ENCODE measurements at places on chromosomes 11 and 22.

- no peak for DNase-seq
- no peak overlapping the region for H3K4me3 ChIP-seq
- H3K36me3 ChIP-seq: no peaks in the 10 kb centered on the region
- no peak overlapping the region for H3K27ac ChIP-seq
- no peaks in the 10 kb centered on the region for H3K27me3 ChIP-seq
Measured at GRCh38 chr11:64018310-64018709, 17.4 kb upstream of the FLRT1 start.

DNA sequence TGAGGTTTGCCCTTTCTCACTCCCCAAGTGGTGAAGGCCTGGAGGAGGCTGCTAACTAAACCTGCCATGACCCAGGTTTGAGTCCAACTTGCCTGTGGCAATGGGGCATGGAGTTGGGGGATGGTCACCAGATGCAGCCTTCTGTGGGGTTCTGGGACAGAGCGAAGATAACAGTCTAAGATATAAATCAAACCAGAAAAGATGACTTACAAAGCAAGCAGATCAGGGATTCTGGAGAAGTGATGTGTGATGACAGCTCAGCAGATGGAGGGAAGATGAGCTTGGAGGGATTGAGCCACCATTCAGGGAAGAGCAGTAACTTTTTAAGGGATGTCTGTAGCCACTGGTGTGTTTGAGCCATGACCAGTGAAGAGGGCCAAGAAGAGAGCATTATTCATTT is 63.6 kb downstream of the MTNR1B start:
- H3K27me3 ChIP-seq: peaks cover 2% of the 10 kb centered on the region
- DNase-seq: no peak
- H3K4me3 ChIP-seq: no peak overlapping the region
- H3K4me1 ChIP-seq: no peaks in the 10 kb centered on the region
- no peak overlapping the region for H3K27ac ChIP-seq

- DNase-seq: no peak
- H3K36me3 ChIP-seq: peaks cover 52% of the 10 kb centered on the region
- peaks cover 50% of the 10 kb centered on the region for H3K4me1 ChIP-seq
- peak overlapping the region; percentile 96 for H3K27ac ChIP-seq
- H3K27me3 ChIP-seq: no peaks in the 10 kb centered on the region
Measured at GRCh38 chr11:70205049-70205725, 2.1 kb downstream of the FADD start.

GRCh38 chr22:33347002-33347401 is 288.8 kb upstream of the SYN3 start:
- H3K4me1 ChIP-seq: no peaks in the 10 kb centered on the region
- H3K27ac ChIP-seq: no peak overlapping the region
- no peak for DNase-seq
- H3K36me3 ChIP-seq: no peaks in the 10 kb centered on the region
- H3K27me3 ChIP-seq: no peaks in the 10 kb centered on the region
- no peak overlapping the region for H3K4me3 ChIP-seq

- H3K27me3 ChIP-seq: no peaks in the 10 kb centered on the region
- H3K36me3 ChIP-seq: no peaks in the 10 kb centered on the region
- H3K4me1 ChIP-seq: no peaks in the 10 kb centered on the region
- no peak overlapping the region for H3K27ac ChIP-seq
Measured at GRCh38 chr11:101482556-101483124, 101.2 kb downstream of the TRPC6 start.

- no peaks in the 10 kb centered on the region for H3K36me3 ChIP-seq
- H3K27ac ChIP-seq: no peak overlapping the region
- H3K4me1 ChIP-seq: no peaks in the 10 kb centered on the region
- no peak for DNase-seq
- H3K4me3 ChIP-seq: no peak overlapping the region
Measured at GRCh38 chr11:28922386-28922981, 814.3 kb downstream of the METTL15 start.

DNA sequence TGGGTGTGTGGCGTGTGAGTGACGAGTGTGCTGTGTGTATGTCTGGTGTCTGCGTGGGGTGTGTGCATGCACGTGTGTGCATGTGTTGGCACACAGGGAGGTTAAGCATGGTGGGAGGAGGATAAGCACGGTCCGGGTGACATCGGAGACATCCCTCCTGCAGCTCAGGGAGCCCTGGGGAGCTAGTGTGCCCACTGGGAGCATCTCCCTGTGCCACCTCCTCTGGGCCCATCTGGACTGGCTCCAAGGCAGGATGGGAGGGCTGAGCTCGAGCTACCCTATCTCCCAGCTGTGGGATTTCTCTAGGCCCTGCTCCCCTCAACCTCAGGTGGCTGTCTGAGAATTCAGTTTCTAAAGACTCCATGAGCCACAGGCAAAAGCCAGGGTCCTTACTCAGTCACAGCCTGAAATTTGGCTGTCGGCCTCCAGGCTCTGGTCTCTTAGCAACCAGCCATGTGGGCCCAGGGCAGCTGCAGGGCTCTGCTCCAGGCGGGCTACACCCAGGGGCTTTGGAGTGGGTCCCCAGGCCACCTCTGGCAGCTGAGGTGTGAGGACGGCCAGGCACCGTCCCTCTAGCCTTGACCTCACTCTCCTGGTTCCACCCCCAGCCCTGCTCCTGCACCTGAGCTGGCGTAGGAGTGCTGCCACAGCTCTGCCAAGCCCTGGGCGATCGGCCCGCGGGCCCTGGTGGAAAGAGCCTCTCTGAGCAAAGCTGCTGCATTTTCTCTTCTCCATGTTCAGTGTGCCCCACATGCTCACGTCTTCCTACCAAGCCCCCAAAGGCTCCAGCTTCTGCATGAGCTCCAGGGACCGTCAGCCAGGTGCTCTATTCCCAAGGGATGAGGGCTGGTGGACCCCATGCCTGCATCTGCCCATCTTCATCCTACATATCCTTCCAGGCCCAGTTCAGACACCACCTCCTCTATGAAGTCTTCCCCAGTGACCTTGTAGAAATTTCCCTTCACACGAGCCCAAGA is 39.7 kb downstream of the RTL6 start:
- H3K4me3 ChIP-seq: no peak overlapping the region
- peaks cover 53% of the 10 kb centered on the region for H3K4me1 ChIP-seq
- no peaks in the 10 kb centered on the region for H3K27me3 ChIP-seq

DNA sequence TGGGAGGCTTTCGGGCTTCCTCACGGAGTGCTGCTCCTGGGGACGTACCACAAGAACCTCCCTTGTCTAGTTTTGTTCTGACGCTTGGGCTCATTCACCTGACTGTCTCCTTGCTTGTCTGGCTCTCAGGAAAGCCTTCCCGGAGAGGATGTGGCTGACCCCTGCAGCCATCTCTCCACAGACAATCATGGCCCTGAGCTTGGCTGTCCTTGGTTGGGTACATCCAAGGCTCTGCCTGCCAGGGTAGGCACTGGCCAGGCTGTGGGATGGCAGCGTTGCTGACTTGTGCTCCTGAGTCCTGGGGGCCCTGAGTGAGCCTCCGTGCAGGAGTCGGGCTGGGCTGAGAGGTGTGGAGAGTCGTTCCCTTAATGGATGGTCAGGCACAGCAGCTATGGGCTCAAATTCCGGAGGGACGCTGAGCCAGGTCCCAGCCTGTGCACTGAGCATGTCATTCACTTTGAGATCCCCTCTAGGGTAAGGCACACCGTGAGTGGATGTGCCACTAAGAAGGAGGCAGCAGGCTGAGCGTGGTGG is 32.8 kb downstream of the BCR start:
- H3K27ac ChIP-seq: no peak overlapping the region
- no peaks in the 10 kb centered on the region for H3K27me3 ChIP-seq
- H3K4me1 ChIP-seq: peaks cover 33% of the 10 kb centered on the region
- peaks cover 7% of the 10 kb centered on the region for H3K36me3 ChIP-seq
- no peak for DNase-seq
- no peak overlapping the region for H3K4me3 ChIP-seq

- no peak overlapping the region for H3K4me3 ChIP-seq
- peaks cover under 1% of the 10 kb centered on the region for H3K4me1 ChIP-seq
- no peaks in the 10 kb centered on the region for H3K27me3 ChIP-seq
- DNase-seq: no peak
- peaks cover 43% of the 10 kb centered on the region for H3K36me3 ChIP-seq
Measured at GRCh38 chr22:50418624-50419023, 56.2 kb downstream of the SBF1 start.

GRCh38 chr11:81070948-81071347 is 1630.1 kb upstream of the TENM4 start:
- no peaks in the 10 kb centered on the region for H3K4me1 ChIP-seq
- H3K36me3 ChIP-seq: no peaks in the 10 kb centered on the region
- H3K27me3 ChIP-seq: no peaks in the 10 kb centered on the region
- no peak overlapping the region for H3K4me3 ChIP-seq

- no peak overlapping the region for H3K4me3 ChIP-seq
- no peak for DNase-seq
- H3K27ac ChIP-seq: no peak overlapping the region
Measured at GRCh38 chr11:14549891-14550290, 29.7 kb upstream of the PSMA1 start.

DNA sequence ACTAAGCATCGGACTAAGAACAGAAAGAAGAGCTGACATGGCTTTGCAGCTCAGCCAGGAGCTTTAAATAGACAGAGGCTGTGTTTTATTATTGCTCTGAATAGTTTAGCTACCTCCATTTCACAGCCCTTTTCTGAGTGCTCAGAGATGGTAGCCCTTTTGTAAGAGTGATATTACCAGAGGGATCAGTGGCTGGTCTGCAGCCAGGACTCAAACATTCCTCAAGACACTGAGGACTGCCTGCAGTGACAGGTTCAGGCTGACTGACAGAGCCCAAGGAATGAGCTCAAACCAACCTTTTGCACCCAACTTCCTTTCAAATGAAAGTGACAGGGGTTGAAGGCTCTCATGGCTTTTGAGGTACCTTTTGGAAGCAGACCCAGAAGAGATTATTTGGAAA is 189.0 kb downstream of the DDX10 start:
- H3K27ac ChIP-seq: peak overlapping the region; percentile 96
- peak; percentile 33 for DNase-seq
- H3K27me3 ChIP-seq: no peaks in the 10 kb centered on the region

DNA sequence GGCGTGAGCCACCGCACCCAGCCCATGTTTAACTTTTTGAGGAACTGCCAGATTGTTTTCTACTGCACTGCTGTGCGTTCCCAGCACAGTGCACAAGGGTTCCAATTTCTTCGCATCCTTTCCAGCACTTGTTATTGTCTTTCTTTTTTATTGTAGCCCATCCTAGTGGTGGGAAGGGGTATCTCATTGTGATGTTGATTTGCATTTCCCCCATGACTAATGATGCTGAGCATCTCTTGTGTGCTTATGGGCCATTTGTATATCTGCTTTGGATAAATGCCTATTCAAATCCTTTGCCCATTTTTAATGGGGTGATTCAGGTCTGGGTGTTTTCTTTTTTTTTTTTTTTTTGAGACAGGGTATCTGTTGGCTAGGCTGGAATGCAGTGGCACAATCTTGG is 36.6 kb upstream of the SYT7 start:
- no peak for DNase-seq
- no peak overlapping the region for H3K4me3 ChIP-seq
- peaks cover 6% of the 10 kb centered on the region for H3K27me3 ChIP-seq
- no peak overlapping the region for H3K27ac ChIP-seq
- no peaks in the 10 kb centered on the region for H3K4me1 ChIP-seq

DNA sequence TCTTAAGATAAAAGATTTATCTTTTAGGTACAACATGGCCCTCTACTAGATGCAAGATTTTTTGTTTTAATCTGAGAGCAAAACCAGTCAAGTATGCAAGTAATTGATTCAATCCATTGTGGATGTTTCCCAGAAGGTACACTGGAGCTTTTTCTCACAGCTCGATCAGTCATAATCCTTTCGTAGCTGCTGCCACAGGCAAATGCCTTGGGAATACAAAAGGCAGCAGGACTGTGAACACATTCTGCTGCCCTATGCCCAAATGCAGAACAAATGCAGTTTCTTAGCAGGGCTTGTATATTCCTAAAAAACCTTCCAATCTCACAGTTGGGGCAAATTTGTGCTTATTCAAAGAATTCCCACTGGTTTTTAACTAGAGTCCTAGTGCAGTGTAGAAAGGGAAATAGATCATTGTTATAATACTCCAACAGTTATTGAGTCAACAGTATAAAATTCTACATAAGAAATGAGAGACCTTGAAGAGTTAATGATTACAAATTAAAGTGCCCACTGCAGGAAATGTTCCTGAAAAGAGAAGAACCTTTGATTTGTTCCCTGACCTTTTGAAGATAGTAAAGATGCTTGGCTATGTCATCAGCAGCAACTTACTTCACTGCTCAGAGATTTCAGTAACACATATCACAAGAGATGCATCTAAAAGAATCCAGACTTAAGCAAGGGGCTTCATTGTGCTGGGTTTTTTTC is 14.1 kb downstream of the LPXN start:
- H3K4me3 ChIP-seq: no peak overlapping the region
- peaks cover 49% of the 10 kb centered on the region for H3K36me3 ChIP-seq
- H3K27ac ChIP-seq: no peak overlapping the region
- H3K4me1 ChIP-seq: peaks cover 49% of the 10 kb centered on the region
- no peak for DNase-seq

GRCh38 chr11:14541192-14541947 is 21.2 kb upstream of the PSMA1 start:
- H3K27ac ChIP-seq: no peak overlapping the region
- H3K4me3 ChIP-seq: no peak overlapping the region
- no peaks in the 10 kb centered on the region for H3K27me3 ChIP-seq
- H3K4me1 ChIP-seq: peaks cover 53% of the 10 kb centered on the region
- peaks cover 34% of the 10 kb centered on the region for H3K36me3 ChIP-seq

GRCh38 chr11:69617220-69617619 is 23.7 kb upstream of the CCND1 start:
- H3K36me3 ChIP-seq: no peaks in the 10 kb centered on the region
- H3K27ac ChIP-seq: no peak overlapping the region
- no peak overlapping the region for H3K4me3 ChIP-seq
- DNase-seq: no peak
- no peaks in the 10 kb centered on the region for H3K4me1 ChIP-seq
- no peaks in the 10 kb centered on the region for H3K27me3 ChIP-seq

- no peak overlapping the region for H3K27ac ChIP-seq
- H3K4me3 ChIP-seq: no peak overlapping the region
- H3K36me3 ChIP-seq: peaks cover 4% of the 10 kb centered on the region
- H3K4me1 ChIP-seq: peaks cover 6% of the 10 kb centered on the region
- H3K27me3 ChIP-seq: no peaks in the 10 kb centered on the region
Measured at GRCh38 chr11:63623513-63624140, 9.4 kb upstream of the PLAAT3 start.

DNA sequence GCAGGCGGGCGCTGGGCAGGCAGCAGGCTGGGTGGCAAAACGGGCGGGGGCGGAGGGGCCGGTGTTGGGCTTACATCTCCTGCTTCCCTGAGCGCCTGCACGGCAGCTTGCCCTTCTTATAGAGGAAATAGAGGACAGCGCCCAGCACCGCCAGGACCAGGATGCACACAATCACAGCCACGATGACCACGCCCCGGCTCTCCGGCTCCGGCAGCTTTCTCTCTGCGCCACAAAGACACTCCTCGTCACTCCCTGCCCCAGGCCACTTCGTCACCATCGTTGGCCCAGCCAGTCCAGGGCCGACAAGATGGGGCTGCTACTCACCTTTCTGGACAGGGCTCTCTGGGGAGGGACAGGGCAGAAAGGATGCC is 6.3 kb downstream of the MCAM start:
- no peak overlapping the region for H3K4me3 ChIP-seq
- H3K36me3 ChIP-seq: peaks cover 5% of the 10 kb centered on the region
- H3K27me3 ChIP-seq: peaks cover 2% of the 10 kb centered on the region
